ENCODE measurements at places on chromosomes 7 and 10. TPM values are rescaled to one million over a fixed set of nuclear protein-coding genes. Genes with fewer than 3 reads are reported as not detected.

- no peak for DNase-seq
These were observed 98.2 kb downstream of the ANLN start for GRCh38 chr7:36487756-36488336.

DNA sequence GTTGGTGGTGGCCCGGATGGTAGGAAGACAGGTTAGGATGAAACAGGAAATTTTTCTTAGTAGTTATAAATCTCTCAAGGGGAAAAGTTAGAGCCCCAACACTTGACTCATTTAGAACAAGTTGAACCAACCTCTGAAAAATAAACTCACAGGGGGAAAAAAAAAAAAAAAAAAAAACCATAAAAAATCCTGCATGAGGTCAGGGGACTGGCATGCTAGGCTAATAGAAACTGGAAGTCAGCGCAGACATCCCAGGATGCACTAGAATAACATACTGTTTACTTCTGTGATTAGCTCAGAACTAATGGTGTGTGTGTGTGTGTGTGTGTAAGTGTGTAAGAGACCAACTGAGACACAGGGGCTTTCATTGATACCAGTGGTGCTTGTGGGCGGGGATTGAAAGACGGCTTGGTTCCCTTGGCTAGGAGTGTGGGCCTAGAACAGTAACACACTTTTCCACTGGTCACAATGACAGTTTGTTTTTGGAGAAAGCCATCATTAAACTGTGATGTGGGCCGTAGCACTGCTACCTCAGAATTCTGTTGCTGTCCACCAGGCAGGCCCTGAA lies 491.6 kb upstream of the GALNT17 start:
- no peak for DNase-seq

DNA sequence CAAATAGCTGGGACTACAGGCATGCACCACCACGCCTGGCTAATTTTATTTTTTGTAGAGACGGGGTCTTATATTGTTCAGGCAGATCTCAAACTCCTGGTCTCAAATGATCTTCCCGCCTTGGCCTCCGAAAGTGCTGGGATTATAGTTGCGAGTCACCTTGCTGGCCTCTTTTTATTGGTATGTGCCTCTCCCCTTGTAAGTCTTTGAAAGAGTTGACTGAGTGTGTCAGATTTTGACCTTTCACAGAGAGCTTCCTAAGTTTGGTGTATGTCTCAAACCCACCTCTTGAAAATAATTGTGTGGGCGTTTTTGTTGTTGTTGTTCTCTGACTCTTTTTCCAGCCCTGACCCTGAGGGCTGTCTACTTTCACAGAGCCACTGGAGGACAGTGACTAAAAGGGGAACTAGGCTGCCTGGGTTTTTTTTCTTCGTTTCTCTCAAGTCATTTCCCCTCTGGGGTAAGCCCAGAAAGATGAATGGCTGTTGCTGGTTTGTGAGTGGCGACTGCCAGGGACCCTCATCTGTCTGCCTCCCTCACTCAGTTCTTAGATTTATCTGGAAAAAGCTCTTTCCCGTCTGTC lies 262.8 kb downstream of the ZEB1 start:
- DNase-seq = no peak

GRCh38 chr7:142298627-142299026 lies 40.8 kb upstream of the PRSS58 start:
- DNase-seq = no peak

GRCh38 chr7:144818511-144818910 lies 17.3 kb downstream of the TPK1 start:
- no peak for DNase-seq

Gene PDK4
- polyA plus RNA-seq = 133 TPM

Gene FBXL13
- polyA plus RNA-seq = 0.07 TPM
